G401 (cell line): ENCODE measurements at places on chromosomes 4 and X. TPM values are rescaled to one million over a fixed set of nuclear protein-coding genes. Genes with fewer than 3 reads are reported as not detected.

The HTR2C gene
- total RNA-seq, result not detected in 2 replicates

The SETD7 gene
- total RNA-seq, result 9.6 and 11.9 TPM in 2 replicates

The SLC4A4 gene
- total RNA-seq, result 0.06 and 0.10 TPM in 2 replicates

The SPANXC gene
- total RNA-seq, result not detected in 2 replicates

The ADAM29 gene
- not detected in 2 replicates for total RNA-seq

The SORCS2 gene
- total RNA-seq, result under 0.01 TPM in 1 of 2 replicates, not detected in the other

The EGFL6 gene
- 3.7 and 9.5 TPM in 2 replicates for total RNA-seq

The GPR119 gene
- not detected in 2 replicates for total RNA-seq

The XKRX gene
- not detected in 2 replicates for total RNA-seq

The DMRTC1 gene
- not detected in 2 replicates for total RNA-seq

The TSPAN6 gene
- 110 and 111 TPM in 2 replicates for total RNA-seq

The ZFP42 gene
- not detected in 2 replicates for total RNA-seq

The NLGN4X gene
- total RNA-seq, result not detected in 2 replicates

The SPIN4 gene
- 5.5 and 6.7 TPM in 2 replicates for total RNA-seq

The F9 gene
- not detected in 2 replicates for total RNA-seq

The MTMR8 gene
- 2.1 TPM in 1 of 2 replicates, not detected in the other for total RNA-seq

The ABCE1 gene
- 145 and 183 TPM in 2 replicates for total RNA-seq

The HMGB2 gene
- total RNA-seq, result 270 and 334 TPM in 2 replicates

The NLGN3 gene
- total RNA-seq, result 0.31 TPM in 1 of 2 replicates, not detected in the other

The MFAP3L gene
- total RNA-seq, result 0.06 and 1.7 TPM in 2 replicates

The OTC gene
- total RNA-seq, result not detected in 2 replicates

The CLIC2 gene
- 1.4 TPM in 1 of 2 replicates, not detected in the other for total RNA-seq

The CFAP47 gene
- total RNA-seq, result not detected in 2 replicates

The STPG2 gene
- 0.12 TPM in 1 of 2 replicates, not detected in the other for total RNA-seq

The NOX1 gene
- total RNA-seq, result not detected in 2 replicates
